ENCODE measurements at places on chromosomes 6 and 20.

DNA sequence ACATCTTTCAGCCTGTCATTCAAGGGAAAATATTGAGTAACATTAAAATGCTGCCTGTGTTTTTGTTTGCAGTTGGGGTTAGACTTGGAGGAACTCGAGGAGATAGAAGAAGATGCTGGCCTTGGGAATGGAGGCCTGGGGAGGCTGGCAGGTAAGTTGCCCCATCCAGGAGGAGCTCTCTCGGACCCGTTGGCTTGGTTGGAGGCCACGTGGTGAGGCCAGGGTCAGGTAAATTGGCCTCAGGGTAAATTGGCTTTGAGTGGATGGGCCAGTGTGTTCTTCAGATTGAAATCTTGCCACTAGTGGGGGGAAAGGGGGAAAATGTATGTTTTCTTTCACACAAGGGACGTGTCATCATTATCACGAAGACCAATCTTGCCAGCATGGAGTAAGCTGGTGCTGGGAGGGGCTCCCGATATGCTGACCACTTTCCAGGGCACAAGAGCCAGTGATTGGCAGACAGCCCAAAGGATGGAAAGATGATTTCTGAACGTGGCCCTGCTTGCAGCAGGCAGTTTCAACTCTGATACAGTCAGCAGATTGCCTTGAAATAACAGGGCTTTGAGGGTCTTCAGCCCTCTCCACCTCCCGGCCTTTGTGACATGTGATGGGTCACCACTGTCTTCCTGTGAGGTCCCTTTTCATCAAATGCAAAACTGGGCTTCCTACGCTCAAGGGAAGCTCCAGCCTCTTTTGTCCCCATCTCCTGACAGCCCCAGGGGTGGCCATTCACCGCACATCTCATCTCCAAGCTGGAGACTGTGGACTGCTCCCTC, 21.4 kb downstream of the PYGB start:
- no peak for DNase-seq

DNA sequence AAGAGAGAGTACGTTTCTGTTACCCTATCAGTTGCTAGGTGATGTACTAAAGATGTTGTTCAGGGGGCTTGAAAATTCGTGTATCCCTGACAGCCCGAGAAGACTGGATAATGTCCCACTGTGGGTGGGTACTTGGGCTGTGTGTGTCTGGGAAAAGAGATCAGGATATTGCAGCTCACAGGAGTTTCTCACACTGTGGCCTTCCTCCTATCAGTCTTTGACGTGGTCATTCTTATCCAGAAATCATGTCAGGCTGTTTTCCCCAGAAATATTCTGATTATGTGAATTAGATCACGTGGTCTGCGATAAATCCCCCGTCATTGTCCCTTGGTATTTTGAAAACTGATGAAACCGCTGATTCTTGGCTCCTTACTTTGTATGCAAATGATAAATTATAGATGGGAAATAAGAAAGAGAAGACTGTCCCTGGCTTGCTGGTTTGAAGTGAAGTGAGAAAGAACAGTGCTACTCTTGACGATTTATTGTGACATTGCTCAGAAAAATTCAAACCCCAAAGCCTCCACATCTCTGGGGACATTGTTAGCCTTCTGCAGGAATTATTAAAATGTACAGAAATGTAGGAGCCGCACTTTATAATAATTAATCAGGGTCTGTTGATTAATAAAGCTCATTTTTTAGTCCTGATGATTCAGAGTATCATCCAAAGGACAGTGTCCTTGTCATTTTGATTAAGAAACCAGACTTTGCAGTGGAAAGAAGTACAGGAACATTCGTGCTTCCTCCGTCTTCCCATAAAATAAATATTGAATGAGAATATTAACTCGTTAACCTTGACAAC, 167.5 kb upstream of the TSHZ2 start:
- DNase-seq, result no peak

DNA sequence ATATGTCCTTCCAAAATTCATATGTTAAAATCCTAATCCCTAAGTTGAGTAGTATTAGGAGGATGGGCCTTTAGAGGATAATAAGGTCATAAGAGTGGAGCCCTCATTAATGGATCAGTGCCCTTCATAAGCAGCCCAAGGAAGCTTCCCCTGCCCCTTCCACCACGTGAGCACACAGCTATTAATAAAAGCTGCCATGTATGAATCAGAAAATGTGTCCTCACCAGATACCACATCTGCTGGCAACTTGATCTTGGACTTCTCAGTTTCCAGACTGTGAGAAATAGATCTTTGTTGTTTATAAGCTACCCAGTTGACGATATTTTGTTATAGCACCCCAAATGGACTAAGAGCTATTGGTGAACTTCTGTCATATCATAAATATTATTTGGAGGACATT, 207.7 kb upstream of the HDDC2 start:
- no peak for DNase-seq

- DNase-seq, result no peak
Measured at GRCh38 chr6:31049518-31049917, 39.2 kb downstream of the MUC22 start.

DNA sequence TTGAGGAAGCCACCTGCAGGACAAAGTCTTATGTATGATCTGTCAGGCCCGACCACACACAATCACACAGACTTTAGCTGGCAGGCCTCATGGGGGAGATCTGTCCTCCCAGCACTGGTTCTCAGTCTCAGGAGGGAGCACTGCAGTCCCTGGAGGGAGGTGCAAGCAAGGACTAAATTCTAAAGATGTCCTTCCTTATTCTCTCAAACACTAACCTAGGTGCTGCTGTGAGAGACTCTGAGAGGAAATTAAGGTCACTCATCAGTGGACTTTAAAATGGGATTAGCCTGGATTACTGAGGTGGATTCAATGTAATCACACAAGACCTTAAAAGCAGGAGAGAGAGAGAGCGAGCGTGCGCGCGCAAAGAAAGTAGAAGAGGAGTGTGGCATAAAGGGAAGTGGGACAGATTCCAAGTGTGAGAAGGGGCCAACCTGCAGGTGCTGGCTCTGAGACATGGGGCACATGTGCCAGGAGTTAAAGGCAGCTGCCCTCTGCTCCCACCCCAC, 14.3 kb downstream of the GLO1 start:
- DNase-seq, result no peak

DNA sequence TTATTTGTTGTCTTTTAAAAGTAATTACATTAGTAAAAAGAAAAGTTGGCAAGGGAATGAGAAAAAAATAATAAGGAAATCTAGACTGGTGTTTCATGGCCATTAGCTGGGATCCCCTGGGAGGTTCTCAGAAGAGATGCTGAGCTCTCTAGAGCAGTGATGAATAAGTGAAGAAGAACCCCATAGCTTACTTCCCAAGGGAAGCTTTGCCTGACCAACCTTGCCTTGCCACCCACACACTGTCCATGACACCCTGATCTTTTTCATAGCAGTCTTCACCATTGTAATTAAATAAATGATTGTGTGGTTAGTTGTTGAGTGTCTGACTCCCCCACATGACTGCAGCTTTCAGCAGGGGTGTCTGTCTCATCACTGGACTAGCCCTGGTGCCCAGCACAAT, 5.9 kb downstream of the C6orf163 start:
- DNase-seq, result no peak

DNA sequence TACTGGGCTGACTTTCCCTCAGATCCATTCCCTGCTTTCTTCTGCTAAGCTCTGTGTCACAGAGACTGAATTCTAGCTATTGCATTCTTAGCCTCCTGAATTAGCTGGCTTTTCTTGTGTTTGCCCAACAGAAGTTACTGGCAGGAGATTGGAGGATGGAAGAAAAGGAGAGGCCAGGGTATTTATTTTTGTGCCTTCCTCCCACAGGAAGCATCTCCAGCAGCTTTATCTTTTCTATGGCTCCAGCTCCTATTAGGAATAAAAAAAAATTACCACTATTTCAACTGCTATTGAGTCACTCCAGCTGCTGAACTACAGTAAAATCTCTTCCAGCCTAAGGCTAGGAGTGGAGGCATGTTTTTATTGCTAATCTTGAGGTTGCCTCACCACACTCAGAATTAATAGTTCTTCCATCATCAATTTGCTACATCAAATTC, 492.4 kb downstream of the RFPL4B start:
- no peak for DNase-seq

Data from stimulated activated CD4-positive, alpha-beta T cell treated with anti-CD3 and anti-CD28 coated beads, TNF-alpha, amount 100 ng/mL, for 48 hours (primary cell).